ENCODE measurements at places on chromosomes 2 and 18.

- DNase-seq: no peak
Measured at GRCh38 chr2:229160180-229160579, 110.9 kb downstream of the PID1 start.

DNA sequence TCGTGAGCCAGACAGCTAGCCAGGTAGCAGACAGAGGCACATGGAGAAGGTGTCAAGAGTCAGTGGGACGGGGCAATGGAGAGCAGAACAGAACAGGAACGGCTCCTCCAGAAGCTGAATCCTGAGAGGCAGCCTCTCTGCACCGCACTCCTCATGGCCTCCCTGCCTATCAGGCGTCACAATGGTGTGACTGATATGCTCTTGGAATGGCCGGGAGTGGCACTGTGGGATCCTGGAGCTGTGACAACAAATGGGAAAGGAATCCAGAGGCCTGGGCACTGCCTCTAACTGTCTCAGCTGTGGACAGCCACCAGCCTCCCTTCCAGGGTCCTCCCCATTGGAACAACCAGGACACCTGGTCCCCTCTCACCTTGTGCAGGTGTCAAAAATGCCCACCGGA lies 89.1 kb upstream of the ID2 start:
- no peak for DNase-seq

DNA sequence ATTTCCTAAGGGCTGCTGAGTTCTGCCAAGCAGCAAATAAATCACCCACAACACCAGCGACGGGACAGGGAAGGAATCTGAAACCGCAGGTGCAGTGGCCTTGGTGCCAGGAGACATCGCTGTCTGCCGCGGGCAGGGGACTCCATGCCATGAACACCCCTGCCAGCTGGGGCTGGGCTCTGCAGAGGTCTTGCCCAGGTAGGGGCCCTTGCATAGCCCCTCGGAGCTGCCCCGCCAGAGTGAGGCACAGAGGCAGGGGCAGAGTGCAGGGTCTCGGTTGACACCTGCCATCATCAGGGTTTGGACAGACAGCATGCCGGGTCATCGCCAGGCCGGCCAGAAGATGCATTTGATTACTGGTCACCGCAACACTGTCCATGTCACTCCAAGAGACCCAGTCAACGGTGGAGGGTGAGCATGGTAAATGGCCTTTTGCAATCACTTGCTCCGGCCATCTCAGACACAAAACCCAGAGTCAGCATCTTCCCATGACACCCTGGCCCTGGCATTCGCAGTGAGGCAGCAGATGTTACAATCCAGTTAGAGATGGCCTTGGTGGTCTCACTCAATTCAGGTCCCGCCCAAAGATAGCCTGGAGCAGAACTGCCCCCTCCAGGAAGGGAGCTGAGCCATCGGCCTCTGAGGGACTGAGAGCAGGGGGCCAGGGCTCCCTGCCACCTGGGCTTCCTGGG lies 255.4 kb downstream of the NDUFA10 start:
- DNase-seq: no peak

DNA sequence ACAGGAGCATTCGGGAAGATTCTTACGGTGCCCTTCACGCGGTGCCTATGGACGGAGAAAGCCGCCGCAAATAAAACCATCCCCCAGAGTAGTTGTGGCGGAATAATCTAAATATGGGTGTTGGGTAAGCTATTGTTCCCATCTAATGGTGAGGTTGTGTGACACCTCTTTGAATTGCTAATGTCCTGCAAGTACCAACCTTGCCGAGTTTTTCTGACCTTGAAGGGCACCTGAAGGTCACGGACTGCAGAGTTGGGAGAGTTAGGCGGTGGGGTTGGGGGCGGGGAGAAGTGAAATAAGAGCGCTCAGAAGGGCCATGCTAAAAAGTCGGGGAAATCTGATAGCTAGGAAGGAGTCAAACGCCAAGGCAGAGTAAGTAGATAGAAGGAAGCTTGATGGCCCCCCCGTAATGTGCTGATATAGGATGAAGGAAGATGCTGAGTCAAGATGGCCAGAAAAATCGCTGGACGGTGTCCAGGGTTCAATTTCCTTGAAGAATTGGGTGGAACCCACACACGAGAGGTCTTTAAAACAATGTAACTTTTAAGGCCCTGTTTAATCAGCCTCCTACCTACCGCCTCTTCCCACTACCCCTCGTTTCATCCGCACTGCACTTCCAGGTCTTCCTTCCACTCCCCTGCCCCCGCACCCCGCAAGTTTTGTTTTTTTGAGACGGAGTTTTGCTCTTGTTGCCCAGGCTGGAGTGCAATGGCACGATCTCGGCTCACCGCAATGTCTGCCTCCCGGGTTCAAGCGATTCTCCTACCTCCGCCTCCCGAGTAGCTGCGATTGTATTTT lies 600 bp downstream of the KATNAL2 start:
- DNase-seq: no peak

DNA sequence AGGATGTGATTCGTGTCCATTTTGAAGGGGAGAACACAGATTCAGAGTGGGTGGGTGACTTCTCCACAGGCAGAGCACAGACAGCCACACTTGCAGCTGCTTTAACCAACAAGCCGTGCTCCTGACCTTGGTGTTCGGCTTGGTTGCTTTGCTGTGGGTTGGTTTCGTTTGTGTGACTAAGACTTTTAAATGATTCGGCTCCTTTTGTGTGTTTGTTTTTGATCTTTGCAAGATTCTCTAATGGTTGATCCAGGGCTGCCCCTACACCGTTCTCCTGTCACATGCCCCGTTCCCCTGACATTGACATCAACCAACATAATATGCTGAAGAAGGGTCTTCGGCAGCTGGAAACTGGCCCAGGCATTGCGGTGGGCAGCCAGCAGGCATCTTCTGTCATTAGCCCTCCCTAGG lies 95.9 kb upstream of the MBOAT2 start:
- no peak for DNase-seq

DNA sequence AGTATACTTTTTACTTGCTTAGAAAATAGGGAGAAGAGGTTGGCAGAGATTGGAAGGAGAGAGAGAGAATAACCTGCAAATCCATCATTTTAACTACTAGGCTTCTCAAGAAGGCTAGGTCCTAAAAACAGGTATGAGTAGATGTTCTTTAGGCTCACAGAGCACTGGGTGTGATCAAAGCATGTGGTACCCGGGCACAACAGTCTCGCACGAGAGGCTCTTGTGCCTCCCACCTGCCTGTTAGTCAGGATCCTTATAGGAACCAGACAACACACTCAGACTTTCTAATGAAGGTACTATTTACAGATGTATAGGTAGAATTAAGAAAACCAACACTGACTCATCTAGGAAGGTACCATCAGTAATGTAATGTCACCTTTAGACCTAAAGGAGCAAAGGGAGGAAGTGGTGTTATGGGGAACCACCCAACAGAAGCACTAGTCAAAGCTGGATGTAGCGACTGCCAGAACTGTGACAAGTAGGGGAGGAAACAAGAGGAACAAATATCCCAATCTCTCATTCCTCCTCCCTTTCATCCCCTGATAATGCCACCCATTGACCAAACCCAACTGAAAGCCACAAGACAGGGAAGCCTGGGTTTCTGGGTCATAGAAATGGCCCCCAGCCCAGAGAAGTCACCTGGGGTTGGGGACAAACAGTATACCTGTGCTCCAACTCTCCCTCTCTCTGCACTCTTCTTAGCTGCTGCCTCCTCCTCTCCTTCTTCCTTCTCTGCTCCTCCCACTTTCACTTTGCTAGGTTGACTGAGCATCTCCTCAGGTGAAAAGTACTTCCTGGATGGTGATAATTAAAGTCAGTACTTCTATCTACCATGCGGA lies 16.0 kb upstream of the MARCHF4 start:
- DNase-seq: no peak

DNA sequence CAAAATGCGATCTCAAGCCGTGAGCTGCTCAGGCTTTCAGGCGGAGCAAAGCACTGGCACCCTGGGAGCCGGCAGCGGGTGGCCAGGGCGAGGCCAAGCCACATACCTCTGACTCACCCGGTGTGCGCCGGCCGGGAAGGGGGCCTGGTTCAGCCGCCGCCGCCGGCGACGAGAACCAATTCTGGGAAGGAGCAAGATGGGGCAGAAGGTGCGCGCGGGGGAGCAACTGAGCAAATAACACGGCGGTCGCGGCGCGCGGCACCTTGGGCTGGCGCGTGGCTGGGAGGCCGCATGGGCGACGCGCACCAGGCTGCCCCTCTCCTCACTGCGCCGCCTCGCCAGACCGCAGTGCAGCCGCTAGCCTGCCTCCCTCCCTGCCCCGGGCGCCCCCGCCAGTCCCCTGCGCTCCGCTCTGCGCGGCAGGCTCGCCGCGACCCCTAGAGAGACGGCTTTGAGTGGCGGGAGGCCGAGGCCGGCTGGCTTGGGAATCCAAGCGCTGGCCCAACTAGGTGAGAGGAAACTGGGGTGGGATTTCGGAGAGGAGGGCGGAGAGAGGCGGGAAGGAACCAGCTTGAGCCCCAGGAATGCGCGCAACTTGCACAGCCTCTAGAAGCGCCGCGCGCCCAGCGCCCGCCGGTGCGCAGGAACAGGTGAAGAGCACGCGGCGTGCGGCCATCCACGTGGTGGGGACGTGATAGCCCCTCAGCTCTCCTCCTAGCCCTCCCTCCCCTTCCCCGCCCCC lies 3.2 kb downstream of the NRP2 start:
- no peak for DNase-seq

DNA sequence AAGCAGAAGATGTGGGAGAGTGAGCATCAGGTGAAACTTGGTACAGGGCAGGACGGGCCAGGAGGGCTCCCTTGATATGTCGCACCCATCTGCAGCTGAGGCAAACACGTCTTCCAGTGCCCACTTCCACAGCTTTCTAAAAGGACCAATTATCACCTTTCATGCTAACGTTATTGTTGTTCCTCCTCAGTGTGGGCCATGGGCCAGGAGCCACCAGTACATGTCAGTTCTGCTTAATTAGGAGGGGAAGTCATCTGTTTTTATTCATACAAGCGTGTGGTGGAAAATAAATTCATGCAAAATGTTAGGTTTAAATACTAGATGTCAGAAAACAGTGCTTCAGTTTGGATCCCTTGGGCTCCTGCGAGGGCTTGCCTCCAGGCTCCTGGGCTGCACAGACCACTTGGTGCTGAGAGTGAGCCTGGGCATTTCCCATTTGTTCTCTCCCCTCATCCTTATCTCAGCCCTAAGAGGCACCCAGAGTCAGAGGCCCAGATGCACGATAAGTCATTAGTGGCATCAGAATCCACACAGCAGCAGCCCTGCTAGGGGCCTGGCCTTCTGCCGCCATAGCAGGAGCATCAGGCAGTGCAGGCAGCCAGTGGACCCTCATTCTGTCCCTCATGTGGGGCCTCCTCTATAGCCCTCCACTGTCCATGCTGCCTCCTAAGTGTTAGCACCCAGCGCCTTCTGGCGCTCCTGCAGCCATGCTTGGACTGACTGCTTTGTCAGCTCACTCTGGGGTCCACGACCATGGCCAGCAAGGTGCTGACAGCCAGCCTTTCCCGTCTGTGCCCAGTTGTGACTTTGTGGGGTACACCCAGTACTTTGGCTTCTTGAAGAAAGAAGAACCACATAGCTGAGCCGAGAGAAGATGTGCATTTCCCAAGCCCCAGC lies 539.8 kb upstream of the RAB6C start:
- DNase-seq: no peak

- DNase-seq: no peak
Measured at GRCh38 chr18:77162580-77162979, 30.0 kb upstream of the MBP start.

DNA sequence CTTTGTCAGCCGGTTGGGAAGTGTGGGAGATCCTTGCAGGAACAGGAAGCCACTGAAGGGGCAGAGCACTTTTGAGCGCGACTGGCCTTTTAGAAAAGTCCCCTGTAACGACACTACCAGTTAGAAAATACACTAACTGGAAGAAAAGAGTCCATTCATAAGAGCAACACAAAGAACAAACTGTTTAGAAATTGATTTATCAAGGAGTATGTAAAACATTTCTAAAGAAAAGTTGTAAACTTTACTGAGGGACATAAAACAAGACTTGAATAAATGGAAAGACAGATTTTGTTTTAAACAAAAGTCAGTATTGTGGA lies 29.8 kb upstream of the POMC start:
- no peak for DNase-seq

DNA sequence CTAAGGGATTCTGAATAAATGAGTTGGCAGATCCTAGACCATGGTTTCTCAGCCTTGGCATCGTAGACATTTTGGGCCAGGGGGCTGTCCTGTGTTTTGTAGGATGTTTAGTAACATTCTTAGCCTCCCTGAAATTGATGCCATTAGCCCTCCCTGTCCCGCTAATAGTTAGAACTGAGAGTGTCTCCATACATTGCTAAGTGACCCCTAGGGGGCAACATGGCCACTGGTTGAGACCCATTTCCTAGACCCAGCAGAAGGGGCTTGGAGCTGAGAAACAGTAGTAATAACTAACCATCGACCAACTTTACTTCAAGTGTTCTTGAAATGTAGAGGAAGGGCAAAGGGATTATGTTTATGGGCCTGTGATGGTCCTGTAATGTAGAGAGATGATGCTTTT lies 40.8 kb downstream of the KCMF1 start:
- DNase-seq: no peak

DNA sequence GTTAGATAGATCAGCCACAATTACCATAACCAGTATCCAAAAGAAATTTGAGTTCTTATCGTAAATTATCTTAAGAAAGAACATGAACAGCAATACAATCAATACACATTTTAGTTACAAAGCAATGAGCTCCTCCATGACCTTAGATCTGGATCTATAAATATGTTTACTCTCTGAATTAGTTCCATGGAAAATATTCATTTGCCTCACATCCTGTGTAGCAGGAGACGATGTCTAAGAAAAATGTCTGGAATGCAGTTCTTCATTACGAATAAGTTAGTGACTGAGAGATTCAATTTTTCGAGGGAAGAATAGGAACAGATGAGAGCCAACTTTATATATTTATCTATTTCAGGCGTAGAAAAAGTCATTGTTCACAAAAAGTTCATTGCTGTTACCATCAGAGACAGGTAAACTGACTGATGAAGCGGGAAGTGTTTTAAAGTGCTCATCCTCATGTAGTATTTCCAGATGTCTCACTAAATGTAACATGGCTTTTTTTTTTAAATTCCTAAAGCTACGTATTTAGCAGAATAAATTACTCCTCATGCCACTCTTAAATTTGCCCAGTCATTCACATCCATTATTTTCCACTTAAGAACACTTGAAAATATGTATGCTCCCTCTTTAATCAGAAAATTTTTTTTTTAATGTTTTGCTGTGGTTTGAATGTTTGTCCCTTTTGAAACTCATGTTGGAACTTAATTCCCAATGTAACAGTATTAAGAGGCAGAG lies 106.5 kb upstream of the SCN1A start:
- DNase-seq: no peak

- no peak for DNase-seq
Measured at GRCh38 chr18:42052122-42052708, 97.2 kb downstream of the PIK3C3 start.

DNA sequence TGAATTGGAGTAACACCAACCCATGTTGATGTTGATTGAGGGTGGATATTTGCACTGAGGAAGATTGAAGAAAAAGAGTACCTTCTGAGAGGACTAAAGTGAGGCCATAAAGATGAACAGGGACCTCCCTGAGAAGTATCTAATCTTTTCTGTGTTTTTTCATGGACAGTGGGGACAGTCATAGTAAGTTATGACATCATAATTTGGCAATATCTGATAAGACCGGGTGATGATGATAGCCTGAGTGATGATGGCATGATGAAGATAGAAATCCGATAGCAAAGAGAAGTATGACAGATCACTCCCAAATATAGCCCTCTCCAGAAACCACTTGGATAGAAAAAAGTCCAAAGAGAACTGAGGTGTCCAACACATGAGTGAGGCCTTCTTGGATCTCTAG lies 2.2 kb upstream of the ATP5MC3 start:
- DNase-seq: no peak

- DNase-seq: no peak
Measured at GRCh38 chr18:62264984-62265383, 60.1 kb upstream of the TNFRSF11A start.
